ENCODE measurements at places on chromosomes 3 and 15.

GRCh38 chr15:56683908-56684307 is 49.4 kb downstream of the ZNF280D start:
- no peak for DNase-seq

DNA sequence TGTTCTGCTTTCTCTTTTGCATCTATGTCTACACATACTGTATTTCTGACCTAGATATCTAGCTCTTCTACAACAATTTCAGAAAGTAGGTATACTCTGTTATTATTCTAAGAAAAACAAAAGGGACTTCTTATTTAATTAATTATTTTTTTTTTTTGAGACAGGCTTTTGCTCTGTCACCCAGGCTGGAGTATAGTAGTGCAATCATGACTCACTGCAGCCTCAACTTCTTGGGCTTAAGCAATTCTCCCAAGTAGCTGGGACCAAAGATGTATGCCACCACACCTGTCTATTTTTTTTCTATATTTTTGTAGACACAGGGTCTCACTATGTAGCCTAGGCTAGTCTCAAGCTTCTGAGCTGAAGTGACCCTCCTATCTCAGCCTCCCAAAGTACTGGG is 130.6 kb downstream of the MBNL1 start:
- DNase-seq: no peak

GRCh38 chr15:86267892-86268291 is 188.2 kb downstream of the AGBL1 start:
- no peak for DNase-seq

GRCh38 chr15:41490355-41490754 is 3.3 kb upstream of the ITPKA start:
- DNase-seq: peak; percentile 61

DNA sequence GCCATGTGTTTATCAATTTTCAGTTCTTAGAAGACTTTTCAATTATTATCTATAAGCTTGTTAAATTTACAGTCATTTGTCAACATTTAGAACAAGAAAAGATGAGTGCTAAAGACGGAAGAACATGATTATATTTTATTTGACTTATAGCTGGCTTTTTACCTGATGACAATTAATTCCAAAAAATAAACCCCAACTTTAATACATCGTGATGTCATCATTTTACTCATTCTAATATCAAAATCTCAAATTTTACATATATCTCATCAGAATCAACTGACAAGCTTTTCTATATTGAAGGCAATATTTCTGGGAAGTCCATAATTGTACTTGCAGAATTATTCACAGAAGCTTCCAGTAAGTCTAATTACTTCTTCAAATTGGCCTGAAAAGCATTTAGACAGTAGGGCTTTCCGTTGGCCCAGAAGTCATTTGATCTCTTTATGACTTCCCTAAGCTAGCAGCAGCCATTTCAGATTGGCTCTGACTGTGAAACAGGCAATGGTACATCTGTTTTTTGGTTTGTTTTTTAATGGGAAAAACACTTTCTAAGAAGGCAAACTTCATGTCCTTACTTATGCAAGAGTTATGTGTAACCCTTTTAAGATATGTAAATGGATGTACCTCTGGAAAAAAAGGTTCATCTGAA is 234.7 kb upstream of the PLSCR5 start:
- DNase-seq: no peak

DNA sequence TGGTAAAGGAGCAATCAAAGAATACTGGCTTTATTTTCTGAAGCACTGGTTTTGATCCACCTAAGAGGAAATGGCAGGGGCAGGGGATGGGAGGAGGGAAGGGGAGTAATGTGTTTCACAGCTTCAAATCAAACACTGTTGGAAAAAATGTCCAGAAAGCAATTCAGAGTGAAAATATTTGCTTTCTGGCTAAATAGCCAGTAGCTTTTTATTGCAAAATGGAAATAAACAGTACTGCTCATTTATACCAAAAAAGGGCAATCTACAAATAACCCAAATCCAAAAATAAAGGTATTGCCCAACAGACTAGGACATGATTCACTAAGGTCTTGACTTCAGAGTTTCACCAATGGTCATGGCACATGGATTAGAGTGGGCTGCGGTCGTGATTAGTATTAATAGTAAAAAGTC is 279.3 kb upstream of the THBS1 start:
- no peak for DNase-seq

DNA sequence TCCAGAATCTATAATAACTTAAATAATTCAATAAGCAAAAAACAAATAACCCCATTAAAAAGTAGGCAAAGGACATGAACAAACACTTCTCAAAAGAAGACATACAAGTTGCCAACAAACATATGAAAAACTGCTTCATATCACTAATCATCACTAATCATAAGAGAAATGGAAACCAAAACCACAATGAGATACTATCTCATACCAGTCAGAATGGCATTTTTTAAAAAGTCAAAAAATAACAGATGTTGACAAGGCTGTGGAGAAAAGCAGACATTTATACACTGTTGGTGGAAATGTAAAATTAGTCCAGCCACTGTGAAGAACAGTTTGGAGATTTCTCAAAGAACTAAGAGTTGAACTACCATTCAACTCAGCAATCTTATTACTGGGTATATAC is 19.5 kb upstream of the ZMAT3 start:
- DNase-seq: no peak

- DNase-seq: no peak
Measured at GRCh38 chr3:17232442-17232841, 347.7 kb downstream of the PLCL2 start.

Measured in stimulated activated CD4-positive, alpha-beta T cell treated with anti-CD3 and anti-CD28 coated beads, Interleukin-15, amount 100 ng/mL, for 24 hours (primary cell).